ENCODE measurements at places on chromosomes 7 and 10.

- peak; percentile 2 for DNase-seq
These were observed 205.8 kb upstream of the FRMD4A start for GRCh38 chr10:14536241-14537213.

DNA sequence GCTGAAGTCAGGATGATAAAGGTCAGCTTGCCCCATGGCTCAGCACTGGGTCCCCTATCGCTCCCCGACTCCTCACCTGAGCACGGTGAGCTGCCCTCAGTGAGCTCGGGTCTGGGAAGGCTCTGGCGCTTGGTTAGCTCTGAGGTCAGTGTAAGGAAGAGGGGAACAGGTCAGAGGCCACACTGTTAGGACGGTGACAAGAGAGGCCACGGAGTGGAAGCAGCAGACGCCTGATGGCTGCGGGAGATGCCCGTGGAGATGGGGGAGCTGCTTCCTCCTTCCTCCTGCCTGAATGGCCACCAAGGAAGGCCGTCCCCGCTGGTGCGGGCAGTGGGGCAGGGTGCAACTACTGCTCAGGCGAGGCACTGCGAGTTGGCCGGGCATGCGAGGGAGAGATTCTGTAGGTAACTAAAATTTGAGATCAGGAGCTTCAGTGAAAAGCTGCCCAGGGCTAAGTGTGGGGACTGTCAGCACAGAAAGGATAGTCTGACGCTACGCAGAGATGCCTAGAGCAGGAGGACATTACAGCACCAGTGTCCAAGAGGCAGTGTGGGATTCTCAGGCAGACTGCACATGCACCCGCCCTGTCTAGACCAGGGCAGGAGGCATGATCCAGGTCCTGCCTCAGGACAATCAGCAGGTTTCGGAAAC, 231.3 kb upstream of the GRB10 start:
- no peak for DNase-seq

DNA sequence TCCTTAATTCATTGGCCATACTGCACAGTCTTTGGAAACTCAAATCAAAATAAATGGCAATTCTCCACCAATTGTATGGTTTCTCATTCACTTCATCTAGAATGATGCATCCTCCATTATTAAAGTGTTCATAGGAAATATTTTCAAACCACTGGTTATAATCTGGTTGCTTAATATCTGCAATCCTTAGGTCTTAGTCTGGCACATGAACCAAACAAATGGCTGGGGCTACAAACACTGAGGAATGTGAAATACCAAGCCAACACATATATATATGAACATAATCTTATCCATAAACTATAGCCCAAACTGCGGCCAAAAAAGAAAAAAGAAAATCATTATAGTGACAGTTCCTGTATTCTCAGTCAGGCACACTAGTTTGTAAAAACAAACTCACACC, 5.7 kb upstream of the MSS51 start:
- DNase-seq: no peak

GRCh38 chr7:596819-597182, 77.2 kb upstream of the PDGFA start:
- no peak for DNase-seq

DNA sequence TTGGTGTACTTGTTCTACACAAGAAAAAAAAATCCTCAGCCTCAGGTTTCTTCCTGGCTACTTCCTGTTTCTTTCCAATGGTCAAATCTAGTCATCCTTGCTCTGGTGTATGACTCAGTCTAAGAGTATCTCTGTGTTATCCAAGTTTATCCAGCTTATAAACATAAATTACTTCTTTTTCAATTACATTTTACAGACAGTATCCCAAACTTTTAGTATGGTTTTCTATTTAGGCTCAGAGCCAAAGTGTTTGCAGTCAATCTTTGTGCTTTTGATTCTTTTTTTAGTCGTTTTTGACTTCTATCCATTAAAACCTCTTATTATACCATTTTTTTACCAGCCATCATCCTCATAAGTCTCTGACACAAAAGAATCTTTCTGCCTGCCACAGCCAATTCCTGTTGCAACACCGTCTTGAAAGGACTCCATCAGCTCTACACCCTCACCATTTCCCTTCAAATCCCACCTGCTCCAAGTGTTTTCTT, 294.6 kb downstream of the PTEN start:
- DNase-seq: no peak

- DNase-seq: no peak
These were observed 28.1 kb upstream of the HERPUD2 start for GRCh38 chr7:35723011-35723410.

GRCh38 chr7:108299251-108299973, 156.8 kb downstream of the NRCAM start:
- DNase-seq: no peak

DNA sequence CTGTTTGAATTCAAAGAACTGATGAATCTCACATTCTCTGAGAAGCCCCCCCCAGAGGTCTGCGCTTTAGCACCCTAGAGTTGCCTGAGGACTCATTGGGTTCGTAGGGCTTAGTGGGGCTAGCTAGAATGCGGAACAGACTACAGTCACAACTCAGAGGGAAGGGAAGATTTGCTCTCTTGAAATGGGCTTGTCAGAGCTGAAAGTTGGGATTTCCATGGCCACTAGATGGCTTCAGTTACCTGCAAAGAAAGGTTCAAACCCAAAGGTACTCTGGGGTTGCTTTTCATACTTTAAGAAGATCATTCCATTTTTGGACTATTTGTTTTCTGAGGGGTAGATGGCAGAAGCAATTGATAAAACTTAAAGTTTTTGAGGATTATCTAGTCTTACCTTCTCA, 205.0 kb downstream of the BBS9 start:
- peak; percentile 45 for DNase-seq

Measured in NCI-H524 (cell line).